Bone marrow (tissue), 2 donors: ENCODE measurements at places on chromosomes 5 and 9.
A peak's percentile ranks its signal among the peaks of the same experiment; 100 is the strongest.

GRCh38 chr5:125129151-125129806 is 382.8 kb upstream of the ZNF608 start:
- DNase-seq: no peak

GRCh38 chr5:142181096-142181495 is 72.5 kb downstream of the NDFIP1 start:
- DNase-seq: no peak

DNA sequence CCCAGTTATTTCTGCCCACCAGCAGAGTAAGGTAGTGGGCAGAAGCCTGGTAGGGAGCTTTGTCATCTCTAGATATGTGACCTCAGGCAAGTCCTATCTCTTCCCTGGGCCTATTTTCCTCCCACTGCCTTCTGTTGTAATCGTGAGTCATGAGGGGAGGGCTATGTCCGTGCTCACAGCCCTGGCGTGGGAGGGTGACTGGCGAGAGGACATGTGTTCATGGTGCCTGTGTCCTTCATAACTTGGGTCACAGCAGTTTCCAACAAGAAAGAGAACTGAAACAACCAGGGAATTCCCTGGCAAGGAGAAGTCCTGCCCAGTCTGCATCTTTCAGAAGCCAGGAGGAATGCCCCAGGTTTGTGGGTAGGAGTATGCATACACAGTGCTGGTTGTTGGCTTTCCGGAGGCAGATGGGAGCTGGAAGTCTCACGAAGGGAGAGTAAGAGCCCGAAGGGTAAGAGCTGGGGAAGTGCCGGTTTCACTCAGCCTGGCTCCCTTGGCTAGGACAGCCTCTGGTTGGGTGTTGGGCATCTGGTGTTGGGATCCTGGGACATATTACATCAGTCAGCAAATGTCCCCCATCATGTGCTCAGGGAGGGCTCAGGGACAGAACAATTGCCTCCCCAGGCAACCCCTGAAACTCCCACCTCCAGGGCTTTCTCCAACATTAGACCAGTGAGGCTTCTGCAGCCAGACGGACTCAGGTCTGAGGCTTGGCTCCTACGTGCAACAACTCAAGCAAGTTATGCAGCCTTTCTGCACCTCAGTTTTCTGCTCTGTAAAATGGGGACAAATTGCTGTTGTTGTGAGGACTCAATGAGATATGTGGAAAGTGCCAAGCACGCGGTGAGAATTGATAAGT is 4.3 kb upstream of the TIFAB start:
- peak; percentile 49 for DNase-seq

DNA sequence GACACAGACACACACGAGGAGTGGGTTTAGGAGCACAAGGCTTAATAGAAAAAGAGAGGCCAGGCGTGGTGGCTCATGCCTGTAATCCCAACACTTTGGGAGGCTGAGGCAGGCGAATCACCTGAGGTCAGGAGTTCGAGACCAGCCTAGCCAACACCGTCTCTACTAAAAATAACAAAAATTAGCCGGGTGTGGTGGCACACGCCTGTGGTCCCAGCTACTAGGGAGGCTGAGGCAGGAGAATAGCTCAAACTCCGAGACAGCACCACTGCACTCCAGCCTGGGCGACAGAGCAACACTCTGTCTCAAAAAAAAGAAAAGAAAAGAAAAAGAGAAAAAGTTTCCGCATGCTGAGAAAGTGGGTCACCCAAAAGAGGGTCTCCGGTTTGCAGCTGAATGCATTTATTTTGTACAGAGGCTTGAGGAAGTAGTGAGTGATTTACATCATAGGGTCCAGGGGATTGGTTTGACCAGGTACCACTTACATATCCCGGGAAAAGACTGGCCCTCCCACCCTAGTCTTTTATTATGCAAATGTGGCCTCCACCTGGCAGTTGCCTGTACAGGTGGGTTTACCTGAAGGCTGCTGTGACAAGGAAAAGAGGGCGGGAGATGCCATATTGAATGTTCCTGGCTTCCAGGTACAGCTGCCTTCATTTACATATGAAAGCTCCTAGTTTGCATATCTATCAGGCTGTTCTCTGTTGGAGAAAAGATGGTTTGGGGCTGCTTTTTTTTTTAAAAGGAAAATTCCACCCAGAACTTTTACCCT is 366.2 kb upstream of the GRAMD2B start:
- no peak for DNase-seq

DNA sequence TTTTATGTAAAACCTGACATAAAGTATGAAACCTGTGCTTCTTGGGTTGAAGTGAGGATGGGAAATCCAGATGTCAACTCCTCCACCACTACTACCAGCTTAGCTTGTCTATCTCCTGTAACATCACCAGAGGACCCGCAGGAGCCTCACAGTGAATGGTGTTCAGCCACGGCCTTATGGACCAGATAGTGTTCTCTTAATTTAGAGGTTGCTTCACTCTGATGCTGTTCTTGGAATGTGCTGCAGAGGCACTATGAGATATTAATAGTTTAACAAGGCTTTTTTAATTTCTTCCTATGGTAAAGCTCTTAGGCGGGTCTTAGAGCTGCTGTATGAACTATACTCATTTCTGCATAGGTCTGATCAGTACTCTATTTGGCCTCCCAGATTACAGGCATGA is 27.9 kb downstream of the NFX1 start:
- no peak for DNase-seq

DNA sequence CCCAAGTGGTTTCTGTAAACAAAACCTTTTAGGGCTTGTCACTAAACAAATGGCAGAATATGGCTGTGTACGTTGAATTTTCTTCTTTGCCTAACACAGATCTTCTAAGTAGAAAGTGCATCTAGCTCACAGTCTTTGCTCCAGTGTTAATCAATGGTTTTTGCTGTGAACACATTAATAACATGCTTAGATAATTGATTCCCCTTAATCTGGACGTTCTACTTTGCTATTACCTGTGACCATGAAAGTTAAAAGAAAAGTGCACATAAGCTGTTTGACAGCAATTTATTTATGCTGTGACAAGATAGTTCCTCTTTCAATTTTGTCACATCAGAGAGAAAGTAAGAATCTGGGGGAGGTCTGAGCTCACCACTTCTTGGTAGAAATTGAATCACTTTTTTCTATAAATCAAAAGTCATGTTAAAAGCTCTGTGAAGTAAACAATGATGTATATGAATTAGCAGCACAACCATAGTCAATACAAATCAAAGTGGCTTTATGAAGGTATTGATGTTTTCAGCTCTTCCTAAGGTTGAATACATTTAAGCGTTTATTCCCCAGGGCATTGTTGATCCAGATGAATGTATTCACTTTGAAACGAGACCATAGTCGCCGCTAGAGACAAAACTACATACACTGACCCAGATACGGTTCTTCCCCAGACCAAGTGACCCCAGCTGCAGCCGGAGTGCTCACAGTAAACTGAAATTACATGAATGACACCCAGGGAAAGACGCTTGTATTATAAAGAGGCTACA is 174.6 kb upstream of the ZNF608 start:
- DNase-seq: peak; percentile 67

- DNase-seq: no peak
Measured at GRCh38 chr5:39209924-39210323, 9.4 kb downstream of the FYB1 start.

GRCh38 chr5:171521219-171521633 is 101.8 kb downstream of the FGF18 start:
- DNase-seq: no peak

- DNase-seq: no peak
Measured at GRCh38 chr5:10102706-10103497, 146.8 kb downstream of the ATPSCKMT start.

GRCh38 chr5:127844581-127845021 is 141.4 kb downstream of the CCDC192 start:
- no peak for DNase-seq

DNA sequence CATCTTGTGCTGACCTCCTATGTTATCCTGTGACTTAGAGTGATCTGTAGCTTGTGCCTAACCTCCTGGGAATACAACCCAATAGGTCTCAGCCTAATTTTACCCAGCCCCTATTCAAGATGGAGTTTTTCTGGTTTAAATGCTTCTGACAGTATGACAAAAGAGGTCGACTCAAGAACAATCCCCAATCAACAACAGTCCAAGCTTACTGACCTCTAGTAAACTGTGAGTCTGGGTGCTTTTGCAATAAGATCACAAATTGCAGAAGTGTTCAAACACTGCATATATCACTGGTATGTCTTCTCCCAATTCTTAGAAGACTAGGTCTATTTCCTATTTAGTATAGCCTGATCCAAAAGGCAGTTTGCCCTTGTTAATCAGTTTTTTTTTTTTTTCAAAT is 323.5 kb upstream of the PTGER4 start:
- DNase-seq: no peak

DNA sequence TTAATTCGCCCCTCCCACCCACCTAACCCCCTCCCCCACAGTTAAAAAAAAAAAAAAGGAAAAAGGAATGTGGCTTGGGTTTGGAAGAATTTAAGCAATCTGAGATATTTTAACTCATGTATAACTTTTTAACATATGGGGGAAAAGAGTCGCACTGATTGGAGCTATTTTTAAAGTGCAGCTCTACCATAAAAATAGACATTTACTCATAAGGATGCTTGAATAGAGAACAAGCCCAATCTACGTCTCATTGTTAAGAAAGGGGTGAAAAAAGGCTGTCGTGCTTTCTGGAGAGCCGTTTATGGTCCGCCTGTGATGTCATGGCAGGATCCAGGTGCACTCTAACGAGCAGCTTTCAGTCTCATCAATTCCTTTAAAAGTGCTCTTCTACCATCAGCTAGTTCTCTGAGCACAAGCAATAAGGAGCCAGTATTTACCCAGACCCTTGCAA is 142.4 kb downstream of the ELAVL2 start:
- DNase-seq: no peak

- no peak for DNase-seq
Measured at GRCh38 chr5:76391014-76391413, 12.1 kb upstream of the IQGAP2 start.

DNA sequence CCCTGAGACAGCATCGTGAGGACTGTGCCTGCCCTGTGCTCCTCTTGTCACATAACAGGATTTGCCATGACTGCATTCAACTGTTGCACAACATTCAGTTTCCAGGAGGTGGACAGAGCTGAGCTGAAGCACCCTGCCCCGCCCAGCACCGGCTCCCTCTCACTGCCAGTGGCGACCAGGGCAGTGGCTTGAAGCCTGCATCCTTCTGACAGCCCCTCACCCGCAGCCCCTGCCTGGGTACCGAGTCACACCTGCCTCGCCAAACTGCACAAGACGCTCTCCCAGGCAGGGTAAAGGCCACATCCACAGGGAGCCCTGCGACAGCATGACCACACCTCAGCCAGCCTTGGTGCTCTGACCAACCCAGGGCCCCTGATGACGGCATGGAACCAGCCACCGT is 59.9 kb upstream of the ZNF354A start:
- no peak for DNase-seq

DNA sequence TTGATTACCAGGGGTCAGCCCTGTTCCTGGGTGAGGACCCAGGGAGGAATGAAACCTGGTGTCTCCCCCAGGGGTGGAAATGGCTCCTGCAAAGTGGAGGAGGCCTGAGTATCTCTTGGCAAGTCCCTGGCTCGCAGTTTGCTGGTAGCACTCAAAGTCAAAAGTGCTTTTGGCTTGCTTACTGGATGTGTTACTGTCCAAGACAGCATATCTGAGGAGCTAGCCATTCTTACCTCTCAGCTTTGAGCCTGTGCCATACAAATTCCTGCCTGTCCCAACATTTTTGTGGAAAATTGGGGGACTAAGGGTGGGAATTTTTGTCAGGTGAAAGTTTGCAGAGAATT is 9.9 kb downstream of the ZNF618 start:
- DNase-seq: no peak

GRCh38 chr5:158086856-158087255 is 227.9 kb upstream of the CLINT1 start:
- no peak for DNase-seq

DNA sequence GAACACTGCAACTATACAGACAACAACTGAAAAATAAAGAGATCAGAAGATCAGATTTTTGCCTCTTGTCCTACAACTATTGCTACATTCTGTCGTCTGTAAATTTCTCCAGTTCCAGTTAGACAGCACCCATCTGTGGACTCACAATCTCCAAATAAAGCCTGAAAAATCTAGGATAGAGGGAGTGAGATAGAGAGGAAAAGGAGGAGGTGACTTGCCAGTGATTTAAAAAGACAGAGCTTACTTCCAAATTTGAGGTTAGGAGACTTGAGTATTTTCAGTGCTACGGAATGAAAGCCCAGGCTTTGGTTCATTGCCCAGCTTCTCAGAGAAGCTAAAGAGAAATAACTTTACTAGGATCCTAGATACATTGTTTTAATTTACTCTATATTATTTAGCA is 63.6 kb downstream of the PTCD2 start:
- no peak for DNase-seq

GRCh38 chr5:132760049-132760420 is 12.8 kb downstream of the CCNI2 start:
- no peak for DNase-seq

DNA sequence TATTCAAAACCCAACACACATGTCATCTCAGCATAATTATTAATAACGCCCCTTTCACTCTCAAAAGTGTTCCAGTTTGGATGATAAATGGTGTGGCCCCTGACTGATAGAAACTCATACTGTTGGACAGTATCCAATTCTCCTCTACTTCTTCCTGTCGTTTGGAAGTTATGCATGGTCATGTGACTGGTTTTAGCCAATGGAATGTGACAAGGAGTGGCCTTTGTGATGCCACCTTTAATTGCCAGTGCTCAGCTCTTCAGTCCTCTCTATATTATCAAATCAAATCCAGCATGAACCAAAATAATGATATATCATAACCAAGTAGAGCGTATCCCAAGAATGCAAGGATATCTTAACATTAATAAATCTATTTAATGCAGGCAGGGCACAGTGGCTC is 117.8 kb upstream of the SPIN1 start:
- no peak for DNase-seq

DNA sequence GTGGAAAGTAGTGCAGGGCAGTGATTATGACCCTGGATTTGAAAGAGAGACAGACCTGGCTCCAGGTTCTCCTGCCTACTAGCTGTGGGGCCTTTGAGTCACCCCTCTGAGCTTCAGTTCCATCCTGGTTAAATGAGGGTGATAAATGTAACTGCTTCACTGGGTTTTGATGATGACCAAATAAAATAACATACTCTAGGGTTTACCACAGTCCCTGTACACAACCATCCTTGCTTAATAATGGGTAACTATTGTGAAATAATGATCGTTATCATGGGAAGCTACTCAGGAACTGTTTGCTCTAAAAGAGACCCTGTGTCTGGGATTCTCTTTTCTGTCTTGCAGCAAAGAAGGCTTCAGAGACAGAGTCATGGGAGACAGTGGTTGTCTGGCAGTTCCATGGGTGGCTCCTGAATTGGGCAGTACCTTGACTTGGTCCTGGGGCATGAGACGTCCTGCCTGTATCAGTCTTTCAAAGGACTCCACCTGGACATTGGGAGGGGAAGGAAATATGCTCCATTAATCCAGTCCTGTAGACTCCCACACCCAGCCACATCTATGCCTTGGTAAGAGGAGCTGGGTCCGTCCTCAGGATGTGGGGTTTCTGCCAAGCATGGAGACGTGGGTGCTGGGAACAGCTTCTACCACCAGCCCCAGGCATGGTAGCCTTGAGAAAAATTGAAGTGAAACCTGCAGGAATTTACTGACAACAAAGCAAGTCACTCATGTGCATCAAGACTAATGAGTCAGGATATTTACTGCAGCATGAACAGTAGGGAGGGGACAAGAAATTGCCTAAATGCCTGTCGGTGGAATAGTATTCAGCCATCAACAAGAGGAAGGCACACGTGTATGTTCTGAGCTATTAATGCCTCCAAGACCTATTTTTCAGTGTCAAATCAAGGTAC is 23.4 kb downstream of the AKNA start:
- peak; percentile 21 for DNase-seq

GRCh38 chr5:86354664-86355063 is 263.1 kb upstream of the COX7C start:
- no peak for DNase-seq
